Tibial artery (tissue), 4 donors: ENCODE measurements at places on chromosomes 4 and X.
A peak's percentile ranks its signal among the peaks of the same experiment; 100 is the strongest.

GRCh38 chrX:21974011-21974385 lies 33.5 kb downstream of the SMS start:
- H3K36me3 ChIP-seq = peaks cover 4% of the 10 kb centered on the region
- H3K27me3 ChIP-seq = no peaks in the 10 kb centered on the region
- no peak overlapping the region for H3K27ac ChIP-seq
- no peak overlapping the region for H3K4me3 ChIP-seq
- no peak for DNase-seq

DNA sequence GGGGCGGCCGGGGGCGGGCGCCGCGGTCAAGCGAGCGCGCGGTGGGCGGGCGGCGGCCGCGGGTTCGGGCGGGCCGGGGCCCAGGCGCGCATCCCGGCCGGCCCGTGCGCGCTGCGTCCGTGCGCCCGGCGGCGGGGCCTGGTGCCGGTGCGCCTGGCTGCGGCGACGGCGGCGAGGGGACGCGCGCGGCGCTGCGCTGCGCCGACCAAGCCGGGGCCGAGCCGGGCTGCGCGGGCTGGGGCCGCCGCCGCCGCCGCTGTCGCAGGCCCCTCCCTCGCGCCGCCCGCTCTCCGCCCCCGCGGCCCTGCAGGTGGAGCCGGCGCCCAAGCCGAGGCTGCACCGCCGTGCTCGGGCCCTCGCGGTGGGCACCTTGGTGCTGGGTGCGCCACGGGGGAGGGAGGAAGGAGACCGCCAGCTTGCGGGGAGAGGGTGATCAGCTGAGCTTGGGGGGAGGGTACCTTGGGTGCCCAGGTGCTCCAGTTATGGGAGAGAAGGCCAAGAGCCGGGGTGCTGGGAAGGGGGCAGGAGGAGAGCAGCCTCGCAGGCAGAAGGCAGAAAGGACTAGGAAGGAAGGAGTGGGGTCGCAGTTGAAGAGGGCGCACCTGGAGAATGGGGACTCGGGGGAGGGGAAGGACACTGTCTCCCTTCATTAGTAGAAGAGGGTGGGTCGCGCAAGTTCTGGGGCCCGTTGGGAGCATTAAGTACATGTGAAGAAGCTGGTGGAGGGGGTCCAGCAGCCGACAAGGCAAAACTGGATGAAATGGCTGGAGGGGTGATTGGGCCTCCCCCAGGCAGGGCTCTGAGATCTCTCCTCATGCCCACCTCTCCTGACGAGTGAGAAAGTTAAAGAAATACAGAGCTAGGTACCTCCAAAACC lies at the start of gene PPP2R2C:
Gene PPP2R2C, minus strand, starts transcription at position 228 of the 877 bp plus-strand sequence. CDS start 385 bp downstream, outside the sequence.
- H3K27ac ChIP-seq = no peak within 1 kb of the TSS
- H3K4me3 ChIP-seq = peak within 1 kb of the TSS; percentile 58
- DNase-seq = no peak

- H3K27me3 ChIP-seq = no peaks in the 10 kb centered on the region
- H3K4me3 ChIP-seq = no peak overlapping the region
- H3K36me3 ChIP-seq = no peaks in the 10 kb centered on the region
- DNase-seq = no peak
These were observed 64.7 kb upstream of the GPR78 start for GRCh38 chr4:8515316-8516060.

DNA sequence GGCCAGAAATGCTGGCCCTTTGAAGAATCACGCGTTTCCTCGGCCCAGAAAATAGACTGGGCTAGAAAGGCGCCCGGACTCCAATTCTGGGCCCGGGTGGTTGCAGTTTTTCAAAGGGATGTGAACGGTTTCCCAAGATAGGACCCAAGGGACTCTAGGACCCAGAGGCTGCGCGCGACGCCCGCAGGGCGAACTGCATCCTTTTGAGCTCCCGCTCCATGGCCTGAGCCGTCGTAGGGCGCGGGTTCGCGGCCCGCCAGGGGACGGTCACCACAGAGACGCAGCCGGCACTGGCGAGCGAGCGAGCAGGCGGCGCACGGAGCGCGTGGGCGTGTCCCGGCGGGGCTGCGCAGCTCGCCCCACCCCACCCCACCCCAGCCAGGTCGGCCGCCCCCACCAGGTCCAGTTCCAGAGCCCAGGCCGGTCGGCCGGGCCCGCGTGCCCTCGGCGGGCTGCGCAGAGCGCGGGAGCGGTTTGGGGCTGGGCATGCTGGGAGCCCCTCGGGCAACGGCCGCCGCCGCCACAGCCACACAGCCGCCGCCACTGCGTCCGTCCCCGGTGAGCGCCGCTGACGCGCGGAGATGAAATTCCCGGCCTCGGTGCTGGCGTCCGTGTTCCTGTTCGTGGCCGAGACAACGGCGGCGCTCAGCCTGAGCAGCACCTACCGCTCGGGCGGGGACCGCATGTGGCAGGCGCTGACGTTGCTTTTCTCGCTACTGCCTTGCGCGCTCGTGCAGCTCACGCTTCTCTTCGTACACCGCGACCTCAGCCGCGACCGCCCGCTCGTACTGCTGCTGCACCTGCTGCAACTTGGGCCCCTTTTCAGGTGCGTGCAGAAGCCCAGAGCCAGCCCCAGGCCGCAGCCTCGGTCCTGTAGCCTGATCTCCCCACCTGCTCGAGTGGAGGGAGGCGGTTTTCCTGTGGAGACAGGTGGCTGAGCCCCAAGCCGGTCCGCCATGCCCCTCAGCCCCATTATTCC lies at the start of gene XK:
Gene XK, plus strand, starts transcription at position 411 of the 979 bp plus-strand sequence. Its CDS starts 171 bp downstream, at position 582.
- peak within 1 kb of the TSS; percentile 91 for H3K27ac ChIP-seq
- no peaks in the 10 kb centered on the region for H3K27me3 ChIP-seq
- peak within 1 kb of the TSS; percentile 58 for H3K4me3 ChIP-seq
- no peaks in the 10 kb centered on the region for H3K36me3 ChIP-seq

DNA sequence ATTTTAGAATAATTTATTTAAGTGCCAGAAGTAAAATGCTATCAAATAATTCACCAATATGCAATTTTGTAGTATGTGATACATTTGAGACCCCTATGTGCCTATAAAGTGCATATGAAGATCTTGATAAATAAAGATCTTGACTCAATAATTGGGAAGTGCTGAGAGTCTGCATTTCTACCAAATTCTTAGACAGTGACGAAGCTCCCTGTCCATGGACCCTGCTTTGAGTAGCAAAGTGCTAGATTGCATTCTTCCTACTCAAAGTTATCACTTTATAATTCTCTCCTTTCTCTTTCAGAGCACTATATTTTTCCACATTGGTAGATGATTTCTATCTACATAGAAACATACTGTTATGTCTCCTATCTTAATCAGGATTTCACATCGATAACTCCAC lies 1393.9 kb downstream of the ARAP2 start:
- no peak for DNase-seq
- H3K27ac ChIP-seq = no peak overlapping the region
- no peak overlapping the region for H3K4me3 ChIP-seq
- H3K27me3 ChIP-seq = no peaks in the 10 kb centered on the region
- no peaks in the 10 kb centered on the region for H3K36me3 ChIP-seq

DNA sequence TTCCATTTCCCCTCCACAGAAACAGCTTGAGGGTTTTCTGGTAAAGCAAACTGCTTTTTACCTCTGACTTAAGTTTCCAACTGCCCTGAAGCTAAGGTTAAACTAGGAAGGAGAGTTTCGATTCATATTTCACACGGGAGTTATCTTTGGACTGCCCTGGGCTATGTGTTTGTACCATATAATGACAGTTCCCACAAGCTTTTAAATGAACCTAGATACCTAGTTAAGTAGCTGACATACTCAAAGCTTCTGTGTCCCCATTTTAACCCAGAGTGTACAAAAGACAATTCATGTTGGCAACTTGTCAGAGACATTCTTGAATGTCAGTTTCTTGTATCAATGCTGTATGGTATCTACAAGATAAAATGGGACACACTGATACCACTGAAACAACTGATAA lies 1296.6 kb upstream of the IGFBP7 start:
- no peak overlapping the region for H3K4me3 ChIP-seq
- DNase-seq = no peak
- no peak overlapping the region for H3K27ac ChIP-seq
- H3K4me1 ChIP-seq = no peaks in the 10 kb centered on the region

GRCh38 chr4:94302191-94302590 lies 40.4 kb downstream of the HPGDS start:
- no peaks in the 10 kb centered on the region for H3K36me3 ChIP-seq
- DNase-seq = no peak
- no peak overlapping the region for H3K27ac ChIP-seq
- H3K4me3 ChIP-seq = no peak overlapping the region
- no peaks in the 10 kb centered on the region for H3K27me3 ChIP-seq

DNA sequence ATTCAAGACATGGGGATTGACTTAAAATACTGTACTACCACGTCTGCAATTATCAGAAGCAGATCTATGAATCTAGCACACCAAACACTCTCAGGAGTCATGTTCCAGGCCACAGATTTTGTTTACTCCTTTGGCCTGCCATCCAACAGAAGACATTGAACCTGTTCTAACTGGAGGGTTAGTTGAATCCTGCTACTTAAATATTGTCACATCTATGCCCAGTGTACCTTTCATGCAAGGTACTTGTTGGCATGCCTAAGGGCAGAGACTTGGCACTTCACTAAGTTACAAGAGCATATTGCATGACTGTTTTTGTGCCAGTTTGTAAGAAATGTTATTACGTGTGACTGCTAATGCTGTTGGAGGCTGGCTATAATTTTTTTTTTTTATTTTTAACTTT lies 126.9 kb upstream of the BCOR start:
- no peak overlapping the region for H3K27ac ChIP-seq
- no peaks in the 10 kb centered on the region for H3K36me3 ChIP-seq
- no peaks in the 10 kb centered on the region for H3K4me1 ChIP-seq
- DNase-seq = no peak
